ENCODE measurements at places on chromosomes 7 and 10.

DNA sequence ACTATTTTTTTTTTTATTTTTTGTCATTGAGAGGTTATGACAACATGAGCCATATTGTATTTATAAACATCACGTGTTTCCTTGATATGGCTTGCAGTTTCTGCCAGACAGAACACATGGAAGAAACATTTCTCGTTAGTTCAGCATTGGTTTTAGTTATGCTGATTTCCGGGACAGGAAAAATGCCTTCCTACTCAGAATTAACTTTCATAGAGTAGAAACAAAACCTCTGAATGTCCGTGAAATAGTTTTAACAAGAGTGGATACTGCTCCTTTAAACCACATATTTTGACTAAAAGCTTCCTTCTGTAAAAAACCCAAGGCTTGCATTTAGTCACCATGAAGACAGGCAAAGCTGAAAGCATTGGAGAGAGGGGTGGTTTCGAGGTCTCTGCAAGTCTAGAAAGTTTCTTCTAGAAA lies 240.4 kb downstream of the KIAA1217 start:
- no peak for DNase-seq

GRCh38 chr10:94402843-94403379 lies 570 bp downstream of the TBC1D12 start:
- DNase-seq, result no peak

- no peak for DNase-seq
These were observed 169.3 kb downstream of the LCOR start for GRCh38 chr10:97001183-97001991.

DNA sequence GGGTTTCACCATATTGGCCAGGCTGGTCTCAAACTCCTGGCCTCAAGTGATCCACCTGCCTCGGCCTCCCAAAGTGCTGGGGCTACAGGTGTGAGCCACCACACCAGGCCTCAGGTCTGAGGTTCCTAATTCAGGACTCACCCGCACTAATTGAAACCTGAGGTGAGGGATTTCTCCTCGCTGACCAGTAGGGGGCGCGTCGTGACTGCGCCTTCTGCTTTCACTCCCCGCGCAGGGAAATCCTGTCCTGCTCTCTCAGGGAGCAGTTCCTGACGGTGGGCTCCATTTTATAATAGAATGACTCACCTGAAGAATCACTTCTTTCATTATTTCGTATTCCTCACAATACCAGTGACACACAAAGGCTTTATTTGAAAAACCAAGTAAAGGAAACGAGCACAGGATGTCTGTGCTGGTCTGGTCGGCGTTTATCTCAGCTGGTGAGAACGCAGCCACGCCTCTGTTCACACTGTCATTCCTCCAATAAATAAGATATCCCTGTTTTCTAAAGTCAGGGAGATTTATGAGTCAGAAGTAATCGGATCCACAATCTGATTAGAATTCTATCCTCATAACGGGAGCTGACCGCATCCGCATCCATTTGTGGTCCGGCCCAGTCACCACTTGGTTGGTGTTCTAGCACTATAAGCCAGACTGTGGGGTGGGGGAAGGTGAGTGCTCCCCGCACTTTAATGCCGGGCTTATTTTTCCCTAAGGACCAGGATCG lies 35.4 kb downstream of the BAG3 start:
- peak; percentile 68 for DNase-seq

- DNase-seq, result no peak
These were observed 6.5 kb downstream of the ANLN start for GRCh38 chr7:36396150-36396549.

DNA sequence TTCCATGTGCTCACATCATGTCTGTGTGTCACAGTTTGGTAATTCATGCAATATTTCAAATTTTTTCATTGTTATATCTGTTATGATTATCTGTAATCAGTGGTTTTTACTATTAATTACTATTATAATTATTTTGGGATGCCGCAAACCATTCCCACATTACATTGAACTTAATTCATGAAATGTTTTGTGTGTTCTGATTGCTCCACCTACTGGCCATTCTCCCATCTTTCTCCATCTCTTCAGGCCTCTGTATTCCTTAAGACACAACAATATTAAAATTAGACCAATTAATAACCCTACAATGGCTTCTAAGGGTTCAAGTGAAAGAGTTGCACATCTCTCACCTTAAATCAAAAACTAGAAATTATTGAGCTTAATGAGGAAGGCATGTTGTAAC lies 398.5 kb downstream of the PCDH15 start:
- DNase-seq, result no peak

GRCh38 chr7:35319606-35320005 lies 65.7 kb upstream of the TBX20 start:
- no peak for DNase-seq

DNA sequence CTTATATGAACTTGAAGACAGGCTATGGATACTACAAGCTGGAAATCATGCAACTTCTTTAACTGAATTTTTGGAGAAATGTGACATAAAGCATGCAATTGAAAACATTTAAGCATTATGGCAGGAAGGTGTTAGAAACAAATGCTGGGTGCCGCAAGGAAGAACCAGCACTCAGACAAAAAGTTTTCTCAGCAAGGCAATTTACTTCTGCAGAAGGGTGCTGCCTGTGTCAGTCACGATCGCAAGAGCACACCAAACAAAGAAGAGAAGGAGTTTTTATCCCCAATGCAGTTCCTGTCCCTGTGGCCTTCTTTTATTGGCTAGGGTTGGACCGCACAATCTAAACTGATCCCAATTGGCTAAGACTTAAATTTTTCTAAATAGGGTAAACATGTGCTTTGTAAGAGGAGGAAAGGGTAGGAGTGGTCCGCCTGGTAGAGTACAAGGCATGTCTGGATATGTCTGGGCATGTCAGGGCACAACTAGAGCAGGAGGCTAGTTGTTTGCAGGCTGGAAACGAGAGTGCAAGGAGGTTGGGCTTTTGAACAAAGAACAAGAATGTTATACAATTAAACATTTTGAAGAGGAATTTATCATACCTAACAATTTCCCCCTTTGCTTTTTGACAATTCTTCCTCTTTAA lies 109.6 kb upstream of the FAM3C start:
- no peak for DNase-seq

- DNase-seq, result no peak
These were observed 16.8 kb upstream of the CHCHD1 start for GRCh38 chr10:73765066-73765465.

- DNase-seq, result no peak
These were observed 39.4 kb upstream of the ZMIZ2 start for GRCh38 chr7:44709011-44709915.

DNA sequence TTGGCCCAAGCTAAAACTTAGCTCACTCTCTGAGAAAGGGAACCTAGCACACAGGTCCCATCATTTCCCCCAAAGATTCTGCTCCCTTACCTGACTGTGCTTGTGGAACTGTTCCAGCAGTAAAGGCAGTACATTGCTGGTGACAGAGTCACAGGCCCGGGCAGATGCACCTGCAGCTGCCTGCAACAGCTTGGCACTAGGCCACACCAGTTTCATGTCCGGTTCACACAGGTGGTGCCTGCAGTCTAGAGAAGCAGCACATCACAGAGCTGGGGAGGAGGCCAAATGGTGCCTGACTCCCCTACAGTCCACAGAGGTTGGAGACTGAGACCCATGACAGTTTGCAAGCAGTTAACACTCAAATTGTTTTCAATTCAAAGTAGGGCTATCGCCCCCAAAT lies 22.2 kb downstream of the ZDHHC16 start:
- DNase-seq, result no peak

GRCh38 chr7:39924122-39924521 lies 25.9 kb upstream of the CDK13 start:
- DNase-seq, result no peak

GRCh38 chr7:134584290-134584689 lies 35.4 kb downstream of the AKR1B15 start:
- no peak for DNase-seq
